Activated CD8-positive, alpha-beta memory T cell treated with anti-CD3 and anti-CD28 coated beads for 24 hours (primary cell): ENCODE measurements at places on chromosomes 16 and 17.

DNA sequence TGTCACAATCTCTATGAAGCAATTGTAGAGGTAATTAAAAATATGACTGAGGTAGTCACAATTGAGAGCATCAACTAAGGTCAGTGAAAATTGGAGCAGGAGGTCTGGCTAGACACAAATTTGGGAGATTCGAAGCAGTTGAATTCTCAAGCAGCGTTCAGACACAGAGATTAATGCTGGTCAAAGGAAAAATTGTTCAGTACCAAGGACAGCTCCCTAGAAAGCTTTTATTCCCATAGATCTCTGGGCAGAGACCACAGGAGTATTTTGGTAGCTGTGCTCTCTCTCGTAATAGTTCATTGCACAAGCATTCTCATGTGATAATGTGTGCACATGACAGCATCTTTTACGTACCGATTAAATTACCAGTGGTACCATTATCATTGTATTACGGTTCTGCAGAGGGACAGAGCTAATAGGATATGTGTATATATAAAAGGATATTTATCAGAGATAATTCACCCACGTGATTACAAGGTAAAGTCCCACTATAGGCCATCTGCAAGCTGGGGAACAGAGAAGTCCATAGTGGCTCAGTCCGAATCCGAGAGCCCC, 387.5 kb upstream of the HSBP1 start:
- DNase-seq, result no peak

DNA sequence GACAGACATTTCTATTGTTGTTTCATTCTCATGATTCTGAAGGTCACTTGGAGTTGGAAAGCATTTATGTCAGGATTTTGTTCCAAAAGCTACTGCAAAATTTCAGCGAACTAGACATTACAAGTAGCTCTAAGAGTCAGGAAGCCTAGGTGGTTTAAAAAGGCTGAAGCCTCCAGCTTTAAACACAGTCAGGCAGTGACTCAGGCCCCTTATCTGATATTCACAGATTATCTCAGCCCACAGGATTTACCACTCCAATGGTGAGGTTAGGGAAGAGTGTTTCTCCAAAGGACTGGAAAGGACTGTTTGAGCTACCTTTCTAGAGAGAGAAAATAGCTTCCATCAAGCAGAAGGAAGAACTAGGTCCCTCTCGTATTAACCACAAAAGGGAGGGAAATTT, 624.4 kb upstream of the C16orf82 start:
- no peak for DNase-seq

- DNase-seq, result no peak
These were observed 85.3 kb downstream of the SPACA3 start for GRCh38 chr17:33076979-33077378.

- DNase-seq, result no peak
These were observed 76.4 kb upstream of the SMIM36 start for GRCh38 chr17:55587608-55588139.

- no peak for DNase-seq
These were observed 35.2 kb downstream of the GJC1 start for GRCh38 chr17:44794851-44795413.

DNA sequence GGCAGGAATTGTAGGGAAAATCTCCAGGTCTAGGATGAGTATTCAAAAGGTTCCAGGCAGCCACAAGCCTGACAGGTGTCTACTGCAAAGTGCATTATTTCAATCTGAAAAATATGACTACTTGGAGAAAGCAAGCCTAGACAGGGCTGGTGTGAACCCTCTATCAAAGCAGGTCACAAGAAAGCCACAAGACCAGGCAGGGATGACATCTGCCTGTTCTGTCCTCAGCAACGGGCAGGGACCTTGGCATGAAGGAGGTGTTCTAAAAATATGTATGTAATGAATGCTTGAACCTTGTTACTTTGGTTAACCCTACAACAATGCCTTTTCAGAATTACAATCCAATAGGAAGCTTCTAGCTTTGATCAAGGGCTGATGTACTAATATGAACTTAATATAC, 1.2 kb upstream of the COX6A2 start:
- no peak for DNase-seq

- DNase-seq, result no peak
These were observed 1.0 kb upstream of the EPN3 start for GRCh38 chr17:50531428-50532025.

GRCh38 chr16:11218604-11218962, 37.4 kb downstream of the SOCS1 start:
- DNase-seq, result no peak

DNA sequence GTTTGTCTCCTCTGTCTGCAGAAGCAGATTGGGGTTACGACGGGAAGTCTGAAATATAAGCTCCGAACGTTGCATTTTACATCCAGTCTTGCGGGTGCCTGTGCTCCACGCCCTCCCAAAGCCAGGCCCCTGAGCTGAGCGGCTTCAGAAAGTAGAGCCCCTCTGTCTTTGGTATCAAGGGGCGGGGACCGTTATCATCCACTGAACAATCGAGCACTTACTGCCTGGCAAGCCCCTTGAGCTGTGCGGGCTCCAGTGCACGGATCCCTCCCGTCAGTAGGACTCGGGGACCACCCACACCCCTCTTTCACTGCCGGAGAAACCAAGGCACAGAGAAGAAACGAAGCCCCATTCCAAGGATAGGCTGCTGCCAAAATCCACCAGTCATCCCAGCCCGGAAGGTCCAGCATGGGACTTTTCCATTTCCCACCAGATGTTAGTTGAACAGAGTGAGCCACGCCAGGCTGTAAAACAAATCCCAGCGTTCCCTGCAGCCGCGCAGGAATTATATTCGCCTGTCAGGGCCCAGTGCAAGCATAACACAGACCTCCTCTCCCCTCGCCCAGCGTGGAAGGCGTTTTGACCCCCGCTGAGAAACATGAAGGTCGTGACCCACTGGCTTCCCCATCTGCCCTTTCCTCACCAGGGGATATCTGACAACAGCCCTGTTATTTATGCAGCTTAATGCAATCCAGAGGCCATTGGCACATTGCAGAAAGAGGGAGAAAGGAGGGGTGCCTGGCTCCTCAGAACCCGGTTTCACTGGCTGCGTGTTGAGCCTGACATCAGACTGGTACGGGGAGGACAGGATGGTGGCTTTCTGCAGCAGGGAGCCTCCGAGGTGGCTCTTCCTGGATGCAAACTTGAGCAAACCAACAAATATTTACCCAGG, 212.2 kb upstream of the FOXF1 start:
- DNase-seq, result no peak

GRCh38 chr16:80804526-80805383, at the start of gene CDYL2:
Gene CDYL2, minus strand, starts transcription at chr16:80804598. Its CDS starts 425 bp downstream, at chr16:80804173.
- peak; percentile 74 for DNase-seq

- peak; percentile 89 for DNase-seq
These were observed at the start of gene PSMB10 for GRCh38 chr16:67936124-67936879. Gene PSMB10, minus strand, starts transcription at chr16:67936850. Its CDS starts 101 bp downstream, at chr16:67936749.

- DNase-seq, result no peak
These were observed 101.3 kb downstream of the CDK5R1 start for GRCh38 chr17:32588135-32588534.

DNA sequence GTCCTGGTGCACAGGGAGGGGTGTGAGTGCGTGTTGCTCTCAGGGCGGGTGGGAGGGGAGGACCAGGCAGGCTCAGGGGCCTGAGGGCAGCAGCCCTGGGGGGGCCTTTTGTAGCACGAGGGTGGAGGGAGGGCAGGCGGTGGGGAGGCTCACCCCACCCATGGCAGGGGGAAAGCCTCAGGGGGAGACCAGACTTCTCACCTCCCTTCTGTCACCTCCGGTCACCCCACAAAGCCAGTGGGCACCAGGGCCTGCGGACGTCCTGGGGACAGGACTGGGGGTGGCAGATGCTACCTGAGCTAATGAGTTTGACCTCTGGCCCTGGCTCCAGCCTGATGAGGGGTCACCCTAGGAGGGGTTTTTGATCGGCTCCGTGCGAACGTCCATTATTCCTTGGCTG, 39.0 kb downstream of the SOX8 start:
- DNase-seq, result no peak

GRCh38 chr16:4743226-4743878, 9.0 kb downstream of the DNAAF8 start:
- no peak for DNase-seq

- DNase-seq, result no peak
These were observed 3.4 kb upstream of the TM4SF5 start for GRCh38 chr17:4768298-4768697.

DNA sequence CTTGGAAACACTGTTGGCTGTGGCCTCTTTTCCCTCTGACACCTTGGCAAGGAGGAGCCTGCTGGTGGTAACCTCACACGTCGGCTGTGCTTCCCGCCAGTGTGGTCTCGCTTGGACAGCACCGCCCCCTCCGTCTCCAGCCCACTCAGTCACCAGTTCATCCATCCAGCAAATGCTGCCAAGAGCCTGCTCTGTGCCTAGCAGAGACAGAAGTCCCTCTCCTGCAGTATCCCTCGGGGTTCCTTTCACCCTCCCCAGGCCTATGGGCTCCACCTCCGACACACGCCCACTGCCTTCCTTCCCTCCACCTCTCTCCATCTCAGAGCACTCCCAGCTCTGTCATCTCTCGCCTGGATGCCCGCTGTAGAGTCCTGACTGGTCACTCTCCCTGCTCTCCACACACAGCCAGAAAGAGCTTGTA, 12.3 kb downstream of the CACNG4 start:
- no peak for DNase-seq

GRCh38 chr17:79627184-79627765, 16.4 kb upstream of the RBFOX3 start:
- DNase-seq, result no peak

- DNase-seq, result peak; percentile 78
These were observed 924 bp downstream of the ZNF598 start for GRCh38 chr16:2008631-2009163.

DNA sequence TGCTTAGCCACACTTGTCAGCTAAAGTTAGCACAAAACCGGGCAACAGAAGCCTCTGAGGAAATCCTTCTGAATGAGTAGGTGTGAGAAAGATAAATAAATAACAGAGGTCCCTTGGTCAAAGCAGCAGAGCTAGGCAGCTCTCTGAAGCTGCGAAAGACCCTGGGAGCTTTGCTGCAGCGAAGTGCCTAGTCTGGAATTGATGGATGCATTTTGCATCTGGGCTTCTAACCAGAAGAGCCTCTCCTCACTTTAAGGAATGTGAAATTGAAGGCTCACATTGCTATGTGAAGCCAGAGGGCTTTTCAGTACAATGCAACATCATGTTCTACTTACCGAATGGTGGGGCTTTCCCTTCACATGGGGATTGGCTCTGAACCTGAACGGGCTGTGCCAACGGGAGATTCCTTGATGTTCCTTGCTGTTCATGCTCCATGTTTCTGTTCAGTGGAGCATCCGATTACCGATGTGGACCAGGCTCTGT, 274.6 kb downstream of the HS3ST3B1 start:
- DNase-seq, result no peak

GRCh38 chr16:3007059-3007956, 5.4 kb upstream of the CLDN9 start:
- DNase-seq, result no peak

- no peak for DNase-seq
These were observed 210.7 kb upstream of the NLRP1 start for GRCh38 chr17:5794881-5795506.

DNA sequence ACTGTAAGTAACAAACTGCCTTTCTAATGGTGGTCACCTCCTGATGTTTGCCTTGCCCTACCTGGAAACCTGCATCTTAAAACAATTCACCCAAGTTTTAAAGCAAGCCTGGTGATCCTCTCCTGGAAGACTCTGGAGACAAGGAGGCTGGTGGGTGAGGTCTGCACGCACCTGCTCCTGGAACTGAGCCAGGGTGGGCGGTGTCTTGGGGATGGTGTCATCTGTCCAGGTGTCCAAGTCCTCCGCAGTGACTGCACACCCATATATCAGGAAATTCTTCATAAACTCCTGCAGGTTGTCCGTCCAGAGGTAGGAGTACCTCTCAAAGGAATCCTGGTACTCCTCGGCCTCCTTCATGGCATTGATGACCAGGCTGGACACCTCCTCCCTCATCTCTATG, 44.9 kb downstream of the DNAH17 start:
- no peak for DNase-seq

DNA sequence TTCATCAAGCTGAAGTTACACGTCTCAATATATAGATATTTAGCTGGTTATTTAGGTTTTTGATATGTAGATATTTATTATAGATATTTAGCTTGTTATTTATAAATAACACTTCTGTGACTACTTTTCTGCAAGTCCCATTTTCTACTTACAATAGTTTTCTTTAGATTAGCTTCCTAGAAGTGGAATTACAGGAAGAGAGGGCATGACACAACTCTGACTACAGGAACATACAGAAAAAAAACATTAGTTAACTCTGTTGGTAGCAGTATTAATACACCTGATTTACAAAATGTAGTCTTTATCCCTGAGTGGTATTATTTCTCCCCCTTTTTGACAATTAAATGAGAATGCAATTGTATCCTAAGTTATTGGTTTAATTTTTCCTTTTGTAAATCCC, 21.2 kb upstream of the CCL1 start:
- no peak for DNase-seq

GRCh38 chr17:82050761-82051641, 610 bp downstream of the RFNG start:
- DNase-seq, result no peak

- DNase-seq, result no peak
These were observed 17.0 kb upstream of the ANKFN1 start for GRCh38 chr17:56136301-56136700.

GRCh38 chr16:50942143-50942542, 200.3 kb downstream of the CYLD start:
- DNase-seq, result no peak

- peak; percentile 72 for DNase-seq
These were observed 38.5 kb upstream of the NKD1 start for GRCh38 chr16:50509521-50510341.

DNA sequence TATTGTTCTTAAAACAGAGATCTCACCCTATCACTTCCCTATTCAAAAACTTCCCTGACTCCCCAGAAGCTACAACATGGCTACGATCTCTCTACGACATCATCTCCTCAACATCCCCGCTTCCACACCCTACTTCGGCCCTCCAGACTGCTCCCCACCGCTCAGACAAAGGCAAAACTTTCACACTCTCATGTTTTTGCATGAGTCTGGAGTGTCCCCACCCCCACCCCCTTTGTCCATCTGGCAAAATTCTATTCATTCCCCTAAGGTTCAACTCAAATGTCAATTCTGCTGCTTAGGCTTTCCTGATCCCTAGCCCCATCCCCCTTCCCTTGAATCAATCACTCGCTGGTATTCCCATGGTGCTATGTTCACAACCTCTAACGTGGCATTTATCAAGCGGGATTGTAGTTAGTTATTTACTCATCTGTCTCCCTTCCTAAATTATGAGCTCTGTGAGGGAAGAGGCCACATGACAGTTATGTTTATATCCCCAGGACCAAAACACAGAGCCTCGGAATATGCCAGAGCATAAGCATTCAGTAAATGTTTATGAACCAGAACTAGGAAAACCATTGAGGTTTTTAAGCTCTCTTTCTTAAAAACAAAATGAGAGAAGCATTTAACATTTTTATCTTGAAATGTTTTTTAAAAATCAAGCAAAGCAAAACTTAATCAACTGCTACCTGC, 55.9 kb downstream of the STX8 start:
- DNase-seq, result no peak
